CD4-positive, alpha-beta T cell treated with Interleukin-10 for 1 hour (primary cell): ENCODE measurements at places on chromosomes 4 and X.
A peak's percentile ranks its signal among the peaks of the same experiment; 100 is the strongest.

- no peak for DNase-seq
These were observed 156.1 kb downstream of the GRXCR1 start for GRCh38 chr4:43048570-43048969.

DNA sequence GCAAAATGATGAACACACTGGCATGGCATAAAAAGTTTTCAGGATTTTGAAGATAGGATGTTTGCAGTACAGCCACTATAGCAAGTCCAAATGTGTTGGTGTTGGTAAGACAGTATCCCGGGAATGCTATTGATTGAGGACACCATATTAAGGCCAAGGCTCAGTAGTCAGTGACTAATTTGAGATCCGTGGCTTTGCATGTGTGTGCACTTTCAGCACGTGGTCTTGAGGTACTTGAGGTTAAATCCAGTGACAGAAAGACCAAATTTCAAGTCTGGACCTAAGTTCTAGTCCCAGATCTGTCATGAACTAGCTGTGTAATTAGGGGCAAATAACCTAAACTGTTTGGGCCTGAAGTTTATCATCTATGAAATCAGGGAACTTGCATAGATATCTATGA is 76.5 kb upstream of the ETNPPL start:
- no peak for DNase-seq

GRCh38 chrX:123308658-123309057 is 124.6 kb downstream of the GRIA3 start:
- DNase-seq: no peak

DNA sequence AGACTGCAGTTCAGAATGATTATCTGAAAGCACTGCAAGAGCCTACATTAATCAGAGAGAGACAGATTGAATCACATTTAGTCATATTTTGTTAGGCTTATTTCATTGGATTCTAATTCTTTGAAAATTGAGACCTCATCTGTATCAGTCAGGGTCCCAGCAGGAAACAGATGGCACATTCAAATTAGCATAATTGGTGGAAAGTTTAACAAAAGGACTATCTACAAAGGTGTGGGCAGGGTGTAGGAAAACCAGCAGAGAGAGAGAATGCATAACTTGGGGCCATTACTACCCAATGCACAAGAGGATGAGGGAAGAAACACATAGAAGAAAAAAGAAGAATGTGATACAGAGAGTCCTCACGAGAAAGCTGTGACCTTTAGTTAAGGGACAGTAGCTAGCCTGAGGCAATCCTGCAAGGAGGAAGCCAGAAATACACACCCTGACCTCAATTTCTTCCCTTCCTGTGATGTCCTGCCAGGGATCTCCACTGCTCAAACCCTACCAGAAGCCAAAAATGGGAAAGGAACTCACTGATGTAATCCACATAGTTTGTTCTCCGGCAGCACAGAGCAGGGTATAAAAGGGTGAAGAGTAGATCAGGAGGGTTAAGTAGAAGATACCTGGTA is 17.7 kb upstream of the XKRX start:
- no peak for DNase-seq

GRCh38 chrX:97787849-97788248 is 904.1 kb downstream of the RPA4 start:
- DNase-seq: no peak

- DNase-seq: no peak
These were observed 110.6 kb upstream of the LIMCH1 start for GRCh38 chr4:41427306-41427882.

GRCh38 chrX:38375891-38376290 is 23.5 kb downstream of the OTC start:
- DNase-seq: no peak

DNA sequence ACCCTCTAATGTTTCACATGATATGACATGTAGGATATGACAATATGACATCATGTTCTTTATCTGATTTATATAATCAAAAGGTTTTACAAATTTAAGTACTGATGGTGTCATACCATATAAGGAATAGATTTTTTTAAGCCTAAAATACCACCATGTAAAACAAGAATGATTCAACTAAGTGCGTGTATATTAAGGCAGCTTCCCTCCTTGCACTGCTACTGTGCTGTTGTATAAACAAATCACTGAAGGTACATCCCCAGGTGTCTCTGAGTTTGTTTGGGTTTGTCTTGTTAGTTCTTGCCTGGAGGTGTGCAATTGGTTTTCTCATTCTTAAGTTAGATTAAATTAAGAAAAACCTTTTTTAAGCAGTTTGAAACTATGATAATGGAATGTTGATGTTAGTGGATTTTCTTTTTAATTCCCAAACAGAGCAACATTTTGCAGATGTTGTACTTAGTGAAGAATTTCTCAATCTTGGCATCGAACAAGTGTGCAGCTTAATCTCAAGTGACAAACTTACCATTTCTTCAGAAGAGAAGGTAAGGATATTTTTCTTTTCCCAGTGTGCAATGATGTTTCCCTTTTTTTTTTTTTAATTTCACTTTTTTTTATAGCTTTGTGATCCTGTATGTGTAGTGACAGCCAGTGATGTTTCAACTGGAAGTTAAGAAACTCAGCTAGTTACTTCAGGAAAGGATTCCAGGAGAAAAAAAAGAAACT is 33.4 kb upstream of the MSMO1 start:
- no peak for DNase-seq

DNA sequence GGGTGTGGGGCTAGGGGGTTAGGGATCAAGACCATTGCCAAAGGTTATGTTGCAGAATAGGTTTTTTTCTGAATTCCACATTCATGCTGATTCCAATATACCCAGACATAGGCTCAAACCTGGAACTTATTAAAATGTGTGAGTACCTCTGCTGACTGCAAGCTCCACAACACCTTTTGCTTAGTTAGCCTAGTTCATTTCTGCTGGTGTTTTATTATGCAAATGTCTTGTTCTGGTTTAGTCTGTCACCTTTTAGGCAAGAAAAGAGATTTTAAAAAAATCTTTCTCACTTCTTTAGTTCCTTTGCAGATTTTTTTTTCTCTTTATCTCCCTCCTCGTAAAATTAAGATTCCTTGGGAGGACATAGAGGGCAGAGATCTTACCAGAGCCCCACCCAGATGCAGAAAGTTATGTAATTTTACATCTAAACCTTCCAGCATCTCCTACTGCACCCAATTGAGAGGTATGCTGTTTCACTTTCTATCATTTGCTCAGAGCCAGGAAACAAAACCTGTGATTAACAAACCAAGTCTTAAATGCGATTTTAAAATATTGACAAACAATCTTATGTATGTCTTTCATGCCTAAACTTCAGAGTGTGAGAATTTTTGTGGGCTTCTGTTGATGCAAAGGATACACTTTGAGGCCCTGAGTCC is 190.7 kb upstream of the CLNK start:
- no peak for DNase-seq

GRCh38 chrX:75155447-75155826 is 646 bp downstream of the ABCB7 start:
- peak; percentile 4 for DNase-seq

- DNase-seq: no peak
These were observed 48.0 kb downstream of the CXXC4 start for GRCh38 chr4:104446431-104447278.

DNA sequence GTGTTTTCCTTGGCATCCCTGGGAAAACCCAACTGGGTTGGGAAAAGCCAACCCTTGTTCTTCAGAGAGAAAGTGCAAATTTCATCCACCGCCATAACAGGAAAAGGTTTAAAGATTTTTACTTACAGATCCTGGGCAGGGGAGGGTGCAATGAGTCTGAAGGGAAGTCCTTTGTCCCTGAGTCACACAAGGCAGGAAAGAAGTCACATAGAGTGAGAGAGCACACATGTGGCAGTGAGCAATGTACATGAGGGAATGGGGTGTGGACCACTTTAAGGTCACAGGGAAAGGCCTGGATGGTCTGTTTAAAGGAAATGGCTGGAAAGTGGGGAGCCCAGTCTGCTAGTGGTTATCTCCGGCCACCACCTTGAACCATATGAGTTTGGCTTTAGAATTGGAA is 248.9 kb downstream of the HS3ST1 start:
- no peak for DNase-seq

DNA sequence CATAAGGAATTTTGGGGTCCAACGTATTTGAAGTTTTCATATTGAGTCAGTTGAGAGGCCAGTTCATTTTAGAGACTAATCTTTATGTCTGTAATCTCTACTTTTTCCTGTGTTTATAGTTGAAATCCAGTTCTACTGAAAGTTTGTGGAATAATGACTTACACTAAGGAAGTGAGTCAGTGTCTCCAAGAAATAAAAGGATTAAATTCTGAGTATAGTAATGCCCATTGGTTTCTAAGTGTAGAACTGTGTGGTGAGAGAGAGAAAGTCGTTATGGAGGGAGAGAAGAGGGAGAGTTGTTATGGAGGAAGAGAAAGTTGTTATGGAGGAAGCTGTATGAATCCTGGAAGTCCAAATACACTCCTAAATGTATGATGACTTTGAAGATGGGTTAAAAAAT is 264.6 kb upstream of the HAND2 start:
- no peak for DNase-seq

GRCh38 chr4:41418444-41418843 is 119.5 kb upstream of the LIMCH1 start:
- no peak for DNase-seq

GRCh38 chr4:140673729-140674128 is 82.5 kb downstream of the TBC1D9 start:
- no peak for DNase-seq

DNA sequence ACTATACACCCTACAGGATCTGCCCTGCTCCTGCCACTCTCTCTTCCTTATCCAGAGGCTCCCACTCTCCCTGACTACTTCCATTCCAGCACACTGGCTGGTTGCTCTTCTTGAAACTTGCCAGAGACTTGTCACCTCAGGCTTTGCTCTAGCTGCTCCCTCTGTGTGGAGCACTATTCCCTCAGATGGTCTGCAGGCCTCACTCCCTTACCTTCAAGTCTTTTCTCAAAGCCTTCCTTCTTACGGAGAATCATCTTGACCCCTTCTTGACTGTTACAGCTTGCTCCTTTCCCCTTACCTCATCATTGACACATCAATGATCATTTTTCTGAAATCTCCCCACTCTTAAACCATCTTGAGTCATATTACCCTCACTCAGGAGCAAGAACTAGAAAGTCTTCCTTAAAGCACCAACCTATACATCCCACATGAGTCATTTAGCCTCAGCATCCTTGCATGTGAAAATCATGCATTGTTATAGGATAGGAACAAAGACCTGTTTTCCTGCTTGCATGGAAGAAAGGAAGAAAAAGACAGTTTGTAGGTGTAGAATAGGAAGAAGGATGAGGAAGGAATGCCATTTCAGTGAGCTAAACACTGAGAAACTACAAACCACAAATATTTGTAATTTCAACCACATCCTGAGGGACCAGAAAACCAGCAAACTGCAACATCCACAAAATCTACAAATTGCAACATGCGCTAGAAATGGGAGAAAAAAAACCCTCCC is 55.7 kb downstream of the ANTXR2 start:
- peak; percentile 21 for DNase-seq

DNA sequence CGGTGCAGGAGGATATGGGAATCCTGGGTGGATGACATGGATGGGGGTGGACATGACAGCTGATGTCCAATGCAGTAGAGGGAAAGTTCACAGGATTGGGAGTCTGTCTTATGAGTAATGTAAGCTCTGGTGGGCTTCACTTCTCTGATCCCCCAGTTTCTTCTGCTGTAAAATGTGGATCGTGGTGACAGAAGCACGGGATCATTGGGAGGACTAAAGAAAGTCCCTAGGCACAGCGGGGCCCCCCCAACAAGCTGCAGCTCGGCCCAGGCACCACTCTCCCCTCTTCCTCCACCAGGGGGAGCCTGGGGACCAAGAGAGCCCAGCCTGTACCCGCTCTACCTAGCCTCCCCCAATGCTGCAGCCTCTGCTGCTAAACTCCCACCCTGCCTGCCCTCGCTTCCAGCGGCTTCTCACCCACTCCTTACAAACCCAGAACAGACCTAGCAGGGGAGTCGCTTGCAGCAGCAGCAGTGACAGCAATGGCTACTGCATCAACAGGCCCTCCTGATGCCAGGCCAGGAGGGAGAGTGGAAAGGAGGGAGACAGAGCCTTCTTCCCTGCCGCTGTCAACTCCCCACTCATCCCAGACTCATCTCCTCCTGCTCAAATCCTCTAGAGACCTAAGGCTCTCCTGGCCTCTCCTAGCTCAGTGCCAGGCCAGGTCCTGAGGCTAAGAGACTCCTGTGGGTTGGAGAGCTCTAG is 36.1 kb upstream of the IQSEC2 start:
- DNase-seq: peak; percentile 68

DNA sequence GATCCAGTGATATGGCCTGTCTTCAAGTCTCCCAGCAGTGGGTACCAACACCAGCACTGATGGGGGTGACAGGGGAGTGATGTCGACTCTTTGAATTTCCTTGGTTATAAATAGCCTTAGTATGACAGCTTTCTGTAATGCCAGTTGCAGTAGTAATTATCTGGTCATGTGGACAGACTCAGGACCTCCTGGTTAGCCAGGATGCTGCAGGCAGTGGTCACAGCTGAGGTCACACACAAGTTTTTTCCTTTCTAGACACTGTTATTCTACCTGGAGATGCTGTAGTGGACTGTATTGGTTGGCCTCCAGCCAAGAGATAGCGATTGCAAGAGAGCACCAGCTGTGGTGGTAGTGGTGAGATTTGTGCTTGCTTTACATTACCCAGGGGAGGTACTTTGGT is 63.6 kb downstream of the UPRT start:
- no peak for DNase-seq

GRCh38 chrX:35166023-35166422 is 223.4 kb downstream of the FAM47B start:
- no peak for DNase-seq

DNA sequence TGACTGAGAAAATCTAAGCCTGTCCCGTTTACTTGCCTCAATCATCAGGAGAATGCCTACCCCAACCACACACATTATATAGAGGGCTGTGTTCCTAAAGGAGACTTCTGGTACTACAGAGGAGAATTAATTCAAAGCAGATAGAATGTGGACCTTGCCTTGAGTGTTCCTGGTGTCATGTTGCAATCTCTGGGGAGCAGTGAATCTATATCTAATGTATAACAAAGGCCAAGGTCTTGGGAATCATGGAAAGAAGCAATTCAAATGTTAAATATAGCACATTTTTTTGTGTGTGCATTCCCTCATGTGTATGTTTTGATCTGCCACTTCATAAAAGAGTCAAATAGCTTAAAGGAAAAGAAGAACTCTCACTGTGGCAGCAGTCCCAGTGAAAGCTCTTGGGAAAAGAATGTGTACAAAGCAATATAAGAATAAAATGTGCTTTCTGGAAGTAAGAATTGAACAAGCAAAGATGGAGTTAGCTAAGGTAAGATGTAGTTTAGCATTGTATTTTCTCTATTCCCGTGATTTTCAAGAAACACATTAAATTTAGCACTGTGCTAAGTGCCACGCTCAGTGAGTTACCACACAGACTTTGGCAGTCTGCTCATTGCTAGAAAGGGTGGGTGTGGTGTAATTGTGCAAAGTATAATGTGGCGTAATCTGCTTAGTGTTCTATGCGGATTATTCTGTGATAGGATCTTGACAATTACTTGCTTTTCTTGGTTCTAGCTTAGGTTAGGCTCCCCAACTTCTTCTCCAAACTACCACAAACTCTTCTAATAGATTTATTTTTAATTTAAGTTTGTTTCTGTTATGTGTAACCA is 13.7 kb downstream of the ADH6 start:
- no peak for DNase-seq
